Nephron progenitor cell (in vitro differentiated cells): ENCODE measurements at places on chromosomes 1 and 21.

GRCh38 chr1:241156231-241156965 lies 200.6 kb downstream of the RGS7 start:
- no peak for DNase-seq

DNA sequence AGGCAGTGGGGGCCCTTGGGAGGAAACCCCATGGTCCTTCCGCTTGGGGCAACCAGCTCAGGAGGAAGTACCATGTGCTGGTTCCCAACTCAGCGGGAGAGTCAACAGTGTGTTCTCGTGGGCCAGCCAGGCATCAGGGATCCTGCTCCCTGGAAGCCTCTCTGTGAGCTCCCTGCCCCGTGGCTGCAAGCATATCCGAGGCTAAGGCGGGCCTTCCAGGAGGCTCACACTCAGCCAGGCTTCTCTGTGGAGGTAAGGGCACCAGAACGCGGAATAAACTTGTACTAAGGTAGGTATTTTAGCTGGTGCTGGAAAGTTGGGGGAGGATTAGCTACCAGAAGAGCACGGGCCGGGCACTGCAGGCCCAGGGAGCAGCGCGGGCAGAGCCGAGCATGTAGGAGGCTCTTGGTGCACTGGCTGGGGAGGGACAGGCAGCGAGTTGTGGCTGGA lies 74.7 kb upstream of the POU3F1 start:
- no peak for DNase-seq

DNA sequence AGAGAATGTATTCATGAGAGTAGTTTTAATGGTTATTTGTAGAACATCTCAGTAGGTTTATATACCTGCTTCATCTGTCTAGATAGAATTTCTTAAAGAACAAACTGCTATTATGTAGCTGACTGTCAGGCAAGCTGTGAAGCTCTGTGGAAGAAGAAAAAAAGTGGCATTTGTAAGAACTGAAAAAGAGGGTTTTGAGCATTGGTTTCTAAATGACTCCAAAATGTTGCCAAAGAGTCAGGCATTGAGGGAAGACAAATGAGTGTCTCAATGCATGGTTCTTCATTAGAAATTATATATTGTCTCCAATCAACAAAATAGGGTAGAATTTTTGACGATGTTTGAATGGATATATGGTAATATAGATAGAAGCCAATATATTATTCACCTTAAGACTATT lies 1276.1 kb downstream of the KCNT2 start:
- no peak for DNase-seq

GRCh38 chr1:7589774-7590425 lies 181.2 kb upstream of the VAMP3 start:
- DNase-seq: peak; percentile 0

- DNase-seq: no peak
These were observed 83.9 kb downstream of the ST6GALNAC5 start for GRCh38 chr1:76951153-76951552.

DNA sequence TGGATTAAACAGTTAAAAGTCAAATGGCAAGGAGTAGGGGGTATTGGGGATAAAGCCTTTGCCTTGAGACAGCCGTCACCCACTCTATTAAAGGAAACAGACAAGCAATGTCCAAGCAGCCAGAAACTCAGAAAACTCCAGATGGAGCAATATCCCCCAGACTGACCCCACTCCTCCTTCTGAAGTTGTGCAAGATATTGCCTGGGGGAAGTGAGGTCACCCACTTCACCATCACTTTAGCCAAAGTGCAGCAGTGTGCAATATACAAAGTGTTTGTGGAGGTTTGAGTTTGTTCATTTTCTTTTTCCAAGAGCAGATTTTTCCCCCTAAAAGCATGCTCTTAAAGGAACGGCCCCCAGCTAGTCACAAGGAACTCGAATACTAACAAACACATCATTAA lies 125.1 kb downstream of the ETS2 start:
- no peak for DNase-seq

DNA sequence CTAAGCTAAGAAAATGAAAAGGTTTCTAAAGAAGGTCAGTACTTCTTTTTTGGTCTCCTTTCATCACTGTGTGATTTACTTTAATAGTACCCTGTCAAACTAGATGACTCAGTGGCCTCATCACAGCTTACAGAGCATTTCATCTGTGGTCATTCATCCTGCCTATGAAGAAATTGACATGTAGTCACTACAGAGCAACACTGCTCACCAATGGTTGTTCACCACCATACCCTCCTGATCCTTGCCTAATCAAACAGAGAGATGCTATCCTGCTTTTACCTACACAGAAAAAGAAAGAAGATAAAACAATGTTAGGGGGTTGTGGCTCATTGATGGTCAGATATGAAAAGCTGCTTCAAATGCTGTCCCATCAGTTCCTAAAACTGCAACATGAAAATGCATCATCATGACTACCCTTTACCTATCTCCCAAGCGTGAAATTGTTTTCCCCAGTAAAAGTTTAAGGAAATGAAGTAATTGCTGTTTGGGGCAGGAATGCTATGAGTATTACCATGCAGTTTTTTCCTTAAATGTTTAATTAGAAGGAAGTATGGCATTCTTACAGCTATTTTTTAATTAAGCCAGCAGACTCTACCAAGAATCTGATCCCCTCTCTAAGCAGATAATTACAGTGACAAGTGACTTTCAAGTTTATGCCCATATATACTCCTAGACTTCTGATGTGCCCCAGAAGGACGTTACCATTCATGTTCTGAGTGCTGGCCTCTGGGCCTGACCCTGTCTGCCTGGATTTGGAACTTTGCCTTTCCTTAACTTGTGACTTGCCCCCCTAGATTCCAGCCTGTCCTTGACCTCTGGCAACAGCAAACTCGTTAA lies 46.1 kb upstream of the FBXO28 start:
- DNase-seq: no peak

DNA sequence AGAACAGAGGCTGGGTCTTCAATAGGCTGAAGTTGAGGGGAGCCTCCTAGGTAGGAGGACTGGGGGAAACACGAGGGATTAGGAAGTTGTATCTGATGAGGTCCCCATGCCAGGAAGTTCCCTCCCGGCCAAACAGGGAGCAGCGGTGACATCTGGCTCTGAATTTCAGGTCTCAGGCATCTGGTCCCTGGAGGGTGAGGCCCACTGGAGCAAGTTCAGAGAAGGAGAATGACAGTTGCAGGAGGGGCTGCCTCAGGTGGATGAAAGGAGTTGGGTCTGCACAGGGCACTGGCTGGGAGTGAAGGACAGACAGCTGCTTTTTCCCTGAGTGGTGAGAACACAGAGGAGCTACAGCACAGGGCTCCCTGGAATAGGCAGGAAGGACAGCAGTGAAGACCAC lies 9.1 kb downstream of the TMEM9 start:
- DNase-seq: no peak

DNA sequence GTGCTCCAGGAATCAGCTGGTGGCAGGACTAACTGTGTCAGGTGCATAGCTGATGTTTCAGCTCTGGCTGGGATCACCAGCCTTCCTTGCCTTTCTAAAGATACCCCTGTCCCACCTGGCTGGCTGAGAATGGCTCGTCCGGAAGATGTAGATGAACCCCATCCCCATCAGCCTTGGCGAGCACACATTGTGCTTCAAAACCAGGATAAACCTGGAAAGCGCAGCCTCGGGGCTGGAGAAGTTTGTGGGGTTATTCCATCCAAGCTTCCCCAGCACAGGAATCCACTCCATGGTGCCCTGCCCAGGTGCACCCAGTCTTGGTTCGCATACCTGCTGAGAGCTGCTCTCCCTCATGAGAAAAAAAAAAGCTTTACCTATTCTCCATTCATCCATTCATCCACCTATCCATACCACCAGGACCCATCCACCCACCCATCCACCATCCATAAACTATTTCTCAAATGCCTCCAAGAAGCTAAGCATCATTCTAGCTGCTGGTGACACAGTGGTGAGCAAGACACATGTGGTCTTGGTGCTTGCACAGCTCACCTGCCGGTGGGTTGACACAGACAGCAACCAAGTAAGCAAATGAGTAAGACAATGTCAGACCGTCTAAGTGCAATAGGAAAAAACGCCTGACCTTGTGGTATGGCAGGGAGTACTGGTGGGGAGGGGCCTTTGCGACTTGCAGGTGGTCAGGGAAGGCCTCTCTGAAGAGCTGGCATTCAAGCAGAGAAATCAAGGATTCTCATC lies 94.0 kb downstream of the DMRTB1 start:
- DNase-seq: peak; percentile 1

DNA sequence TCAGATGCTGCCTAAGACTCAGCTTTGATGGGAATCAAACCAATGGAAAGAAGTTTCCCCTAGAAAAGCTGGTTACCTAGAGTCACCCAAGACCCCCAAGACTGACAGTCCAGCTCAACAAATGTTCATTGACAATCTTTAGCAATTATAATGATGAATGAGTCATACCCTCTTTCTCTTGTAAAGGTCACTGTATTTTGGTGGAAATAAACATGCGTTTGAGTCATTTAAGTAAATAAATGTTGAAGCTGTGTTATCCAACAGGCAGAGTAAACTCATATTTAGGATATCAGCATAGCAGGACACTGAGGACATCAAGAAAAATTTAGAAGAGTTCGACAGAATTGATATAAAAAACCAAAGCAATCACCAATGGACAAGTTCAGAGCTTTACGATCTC lies 295.9 kb downstream of the RGS7 start:
- no peak for DNase-seq

DNA sequence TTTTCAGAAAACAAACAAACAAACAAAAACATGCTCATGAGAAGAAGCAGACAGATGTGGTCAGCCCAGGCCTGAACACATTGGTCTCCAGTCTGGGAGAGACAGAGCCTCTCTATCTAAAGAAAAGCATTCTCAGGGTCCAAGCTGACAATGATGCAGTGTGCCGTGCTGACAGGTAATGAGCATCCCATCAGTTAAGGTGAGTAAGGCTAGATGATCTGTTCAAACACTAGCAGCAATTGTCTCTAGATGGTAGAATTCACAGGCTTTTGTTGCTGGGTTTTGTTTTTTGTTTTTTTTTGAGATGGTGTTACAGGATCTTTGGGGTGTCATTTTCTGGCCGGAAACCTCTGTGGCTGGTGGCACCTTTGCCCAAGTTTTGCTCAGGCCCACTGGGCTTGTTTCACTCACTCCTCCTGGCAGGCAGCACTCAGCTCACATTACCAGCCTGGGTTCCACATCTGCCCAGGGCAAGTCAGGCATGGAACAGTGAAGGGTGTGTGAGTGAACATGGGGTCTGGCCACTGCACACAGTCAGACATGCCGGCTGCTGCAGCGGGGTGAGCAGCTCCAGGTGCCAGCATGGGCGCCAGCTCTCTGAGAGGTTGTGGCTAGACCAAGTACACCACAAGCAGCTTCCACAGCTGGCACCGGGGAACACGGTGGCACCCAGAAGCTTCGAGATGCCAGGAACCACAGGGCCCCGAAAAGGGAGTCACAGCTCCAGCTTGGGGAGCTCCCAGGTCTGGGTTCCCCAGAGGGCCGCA lies 2.5 kb upstream of the C1QA start:
- no peak for DNase-seq

DNA sequence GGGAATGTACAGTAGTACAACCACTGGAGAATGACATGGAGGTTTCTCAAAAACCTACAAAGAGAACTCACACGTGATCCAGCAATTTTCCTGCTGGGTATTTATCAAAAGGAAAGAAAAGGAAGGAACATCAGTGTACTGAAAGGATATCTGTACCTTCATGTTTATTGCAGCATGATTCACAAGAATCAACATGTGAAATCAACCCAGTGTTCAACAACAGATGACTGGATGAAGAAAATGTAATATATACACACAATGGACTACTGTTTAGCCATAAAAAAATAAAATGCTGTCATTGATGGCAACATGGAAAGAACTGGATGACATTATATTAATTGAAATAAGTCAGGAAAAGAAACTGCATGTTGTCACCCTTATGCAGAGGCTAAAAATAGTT lies 19.0 kb upstream of the CYP4A11 start:
- no peak for DNase-seq

DNA sequence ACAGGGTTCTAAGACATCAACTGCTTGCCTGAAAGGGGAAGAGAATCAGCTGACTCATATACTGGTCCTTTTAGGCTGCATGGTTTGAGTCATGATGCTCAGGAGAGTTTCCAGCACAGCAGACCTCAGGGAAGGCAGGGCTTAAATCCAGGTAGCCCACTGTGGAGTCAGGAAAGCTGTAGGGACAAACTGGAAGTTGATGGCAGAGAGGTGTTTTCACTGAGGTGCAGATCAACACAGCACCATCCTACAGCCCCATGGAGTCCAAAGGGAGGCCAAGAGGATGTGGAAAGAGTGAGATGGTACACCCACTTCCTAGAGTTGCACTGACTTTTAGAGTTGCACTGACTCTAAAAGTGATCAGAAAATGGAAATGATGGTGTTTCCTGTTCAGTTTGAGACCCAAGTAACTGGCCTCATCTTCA lies 252.4 kb upstream of the DUSP10 start:
- DNase-seq: no peak

- DNase-seq: no peak
These were observed 15.1 kb downstream of the STUM start for GRCh38 chr1:226563666-226564065.

GRCh38 chr1:41391834-41392527 lies 30.7 kb downstream of the FOXO6 start:
- DNase-seq: no peak

DNA sequence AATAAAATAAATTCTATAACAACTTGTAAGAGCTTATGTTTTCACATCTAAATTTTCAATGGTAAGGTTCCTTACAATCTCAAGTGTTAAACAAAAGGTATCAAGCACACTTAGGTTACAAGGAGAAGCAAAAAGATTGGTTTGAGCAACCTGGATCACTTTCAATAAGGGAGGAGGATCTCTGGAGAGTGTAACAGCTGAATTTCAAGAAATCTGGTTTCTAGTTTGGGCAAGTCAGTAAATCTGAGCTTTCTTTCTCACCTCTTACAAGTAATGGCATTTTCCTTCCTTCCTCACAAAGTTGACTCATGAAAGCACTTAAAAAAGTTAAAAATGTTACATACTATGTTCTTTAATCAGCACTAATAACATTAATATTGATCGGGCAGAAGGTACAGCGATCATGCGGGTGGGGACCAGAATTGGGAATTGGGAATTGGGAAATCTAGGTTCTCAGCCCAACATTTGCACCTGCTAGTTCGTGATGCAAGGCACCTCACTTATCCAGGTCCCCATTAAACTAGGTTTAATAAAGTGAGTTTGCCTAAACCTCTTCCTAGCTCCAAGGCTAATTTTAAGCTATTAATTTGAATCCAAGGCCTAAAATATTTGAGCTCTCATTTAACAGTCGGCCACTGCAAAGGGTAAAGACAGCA lies 3.1 kb downstream of the NUCKS1 start:
- no peak for DNase-seq

DNA sequence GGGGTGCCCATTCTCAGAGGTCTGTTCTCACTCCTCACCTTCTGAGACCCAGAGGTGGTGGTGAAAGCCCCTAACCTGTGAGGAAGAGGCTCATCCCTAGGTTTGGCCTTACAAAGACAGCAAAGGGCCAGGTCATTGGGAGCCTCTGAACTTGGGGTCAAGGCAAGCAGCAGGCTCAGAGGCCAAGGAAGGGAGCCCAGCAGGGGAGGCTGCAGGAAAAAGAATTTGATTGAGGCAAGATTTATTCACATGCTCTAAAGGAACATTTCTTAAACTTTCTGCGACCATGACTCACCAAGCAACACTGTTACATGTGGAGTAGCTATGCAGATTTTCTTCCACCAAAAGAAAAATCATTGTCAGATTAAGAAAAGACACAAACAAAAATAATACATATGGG lies 132.5 kb upstream of the SYT6 start:
- no peak for DNase-seq
